ENCODE measurements at places on chromosomes 3 and 15. TPM values are rescaled to one million over a fixed set of nuclear protein-coding genes. Genes with fewer than 3 reads are reported as not detected.

GRCh38 chr15:29890336-29891095 lies 68.2 kb upstream of the TJP1 start:
- no peak for DNase-seq

GRCh38 chr3:112688085-112688769 lies 47.3 kb upstream of the CCDC80 start:
- DNase-seq = no peak

DNA sequence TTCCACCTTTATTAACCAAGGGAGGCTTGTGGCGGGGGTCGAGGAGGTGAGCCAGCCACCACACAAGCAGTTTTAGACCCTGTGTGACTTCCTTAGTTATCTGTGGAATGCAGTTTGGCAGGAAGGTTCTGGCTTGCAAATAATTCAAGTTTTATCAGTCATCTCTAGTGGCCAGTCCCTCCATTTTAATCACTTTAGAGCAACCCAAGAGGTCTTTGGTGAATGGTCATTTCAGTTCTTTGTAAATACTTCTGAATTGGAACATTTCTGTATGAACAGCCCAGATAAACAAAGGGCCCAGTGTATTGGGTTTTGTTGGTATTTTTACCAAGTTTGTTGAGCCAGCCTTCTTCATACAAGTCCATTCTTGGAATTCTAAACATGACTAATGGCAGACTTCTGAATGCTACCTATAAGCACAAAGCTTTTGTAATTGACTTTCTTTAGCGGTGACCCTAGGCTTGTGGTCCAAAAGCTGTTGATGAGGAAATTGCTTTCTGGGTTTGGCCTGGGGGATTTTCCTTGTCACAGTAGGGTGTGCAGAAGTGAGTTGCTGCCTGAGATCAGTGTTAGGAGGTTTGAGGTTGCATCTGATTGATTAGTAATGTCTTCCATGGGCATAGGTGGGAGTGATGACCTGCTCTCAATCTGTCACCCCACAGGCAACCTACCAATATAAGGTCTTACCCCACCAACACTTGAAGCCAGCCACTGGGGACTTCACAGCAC lies 193.3 kb upstream of the TOPAZ1 start:
- no peak for DNase-seq

- DNase-seq = no peak
Observed at GRCh38 chr3:171967137-171967783, 72.1 kb upstream of the FNDC3B start.

GRCh38 chr3:3392946-3393345 lies 213.5 kb upstream of the CRBN start:
- DNase-seq = no peak

DNA sequence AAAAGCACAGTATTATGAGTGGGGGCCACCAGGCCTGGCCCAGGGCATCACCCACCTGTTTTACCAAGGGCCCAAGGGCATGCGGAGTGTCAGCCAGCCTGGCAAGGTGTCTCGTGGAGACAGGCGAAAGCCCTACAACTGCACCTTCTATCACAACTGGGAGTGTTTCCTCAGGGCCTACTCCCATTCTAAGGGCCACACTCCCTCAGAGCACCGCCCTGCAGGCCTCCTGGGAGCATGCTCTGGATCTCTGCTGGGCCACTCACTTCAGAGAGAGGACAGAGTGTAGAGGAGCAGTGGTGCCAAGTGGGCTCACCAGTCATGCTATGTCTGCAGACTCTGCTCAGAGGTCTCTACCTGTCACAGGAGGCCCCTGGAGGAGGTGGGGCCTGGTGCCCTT lies 21.2 kb upstream of the CLK3 start:
- DNase-seq = no peak

DNA sequence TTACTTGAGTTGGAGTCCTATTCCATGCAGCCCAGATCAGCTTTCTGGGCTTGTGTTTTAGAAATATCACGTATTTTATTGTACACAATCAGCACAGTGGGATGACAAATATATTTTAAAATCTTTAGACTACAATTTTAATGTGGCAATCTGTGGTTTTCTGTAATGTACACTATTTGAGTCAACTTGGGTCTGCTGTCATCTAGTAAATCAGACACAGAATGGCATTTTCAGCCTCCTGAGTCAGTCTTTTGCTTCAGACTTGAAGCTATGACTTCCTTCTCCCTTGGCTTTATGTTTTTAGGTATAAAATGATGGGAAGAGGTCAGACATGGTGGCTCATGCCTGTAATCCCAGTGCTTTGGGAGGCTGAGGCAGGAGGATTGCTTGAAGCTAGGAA lies 232.1 kb downstream of the NECTIN3 start:
- DNase-seq = no peak

- no peak for DNase-seq
Observed at GRCh38 chr15:92677999-92678398, 22.4 kb upstream of the FAM174B start.

PLA2G4E gene
- total RNA-seq = not detected

ACKR4 gene
- 12.8 TPM for total RNA-seq

- no peak for DNase-seq
Observed at GRCh38 chr15:60758961-60759729, 280.2 kb upstream of the ICE2 start.

DNA sequence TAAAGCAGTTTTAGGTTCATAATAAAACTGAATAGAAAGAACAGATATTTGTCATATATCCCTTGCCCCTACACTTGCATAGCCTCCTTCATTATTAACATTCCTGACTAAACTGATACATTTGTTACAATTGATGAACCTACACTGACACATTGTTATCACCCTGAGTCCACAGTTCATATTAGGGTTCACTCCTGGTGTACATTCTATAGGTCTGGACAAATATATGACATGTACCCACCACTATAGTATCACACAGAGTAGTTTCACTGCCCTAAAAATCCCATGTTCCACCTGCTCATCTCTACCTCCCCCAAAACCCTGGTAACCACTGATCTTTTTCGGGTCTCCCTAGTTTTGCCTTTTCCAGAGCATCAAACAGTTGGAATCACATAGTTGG lies 13.8 kb downstream of the DCBLD2 start:
- no peak for DNase-seq

DNA sequence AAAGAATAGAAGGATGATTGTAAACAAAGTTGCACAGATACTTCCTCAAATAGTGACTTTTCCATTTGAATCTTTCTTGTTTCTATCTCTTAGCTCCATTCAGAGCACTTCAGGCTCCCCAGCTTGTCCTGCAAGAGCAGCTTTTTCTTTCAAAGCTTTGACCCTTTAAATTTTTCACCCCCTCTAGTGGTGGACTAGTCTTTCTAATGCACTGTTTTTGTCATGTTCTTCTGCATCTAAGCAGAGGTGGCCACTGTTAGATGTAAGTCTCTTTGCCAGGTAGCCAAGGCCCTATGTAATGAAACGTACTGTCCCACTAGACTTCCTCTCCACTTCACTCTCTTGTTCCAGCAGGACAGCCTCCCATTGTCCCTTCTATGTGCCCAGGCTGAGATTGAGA lies 74.0 kb upstream of the MANF start:
- no peak for DNase-seq

XYLB gene
- total RNA-seq = 0.43 TPM

ISL2 gene
- not detected for total RNA-seq

DNA sequence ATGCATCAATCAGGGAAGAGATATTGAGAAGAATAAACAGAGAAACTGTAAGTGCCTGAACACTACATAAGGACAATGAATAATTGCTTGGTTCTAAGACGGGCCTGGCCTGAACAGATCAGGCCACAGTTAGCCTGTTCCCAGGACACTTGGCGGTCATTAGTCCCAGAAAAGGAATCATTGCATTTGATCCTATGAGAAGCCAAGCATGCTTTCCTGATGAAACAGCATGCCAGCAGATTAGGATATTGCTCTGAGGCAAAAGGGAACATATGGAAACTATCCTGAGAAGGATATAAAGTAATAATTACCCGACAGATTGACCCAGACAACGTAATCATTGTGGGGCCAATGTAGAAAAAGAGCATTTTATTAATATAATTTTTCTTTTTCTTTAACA lies 51.9 kb downstream of the STRIT1 start:
- DNase-seq = no peak

IL5RA gene
- not detected for total RNA-seq

C3orf70 gene
- 16.5 TPM for total RNA-seq

DNA sequence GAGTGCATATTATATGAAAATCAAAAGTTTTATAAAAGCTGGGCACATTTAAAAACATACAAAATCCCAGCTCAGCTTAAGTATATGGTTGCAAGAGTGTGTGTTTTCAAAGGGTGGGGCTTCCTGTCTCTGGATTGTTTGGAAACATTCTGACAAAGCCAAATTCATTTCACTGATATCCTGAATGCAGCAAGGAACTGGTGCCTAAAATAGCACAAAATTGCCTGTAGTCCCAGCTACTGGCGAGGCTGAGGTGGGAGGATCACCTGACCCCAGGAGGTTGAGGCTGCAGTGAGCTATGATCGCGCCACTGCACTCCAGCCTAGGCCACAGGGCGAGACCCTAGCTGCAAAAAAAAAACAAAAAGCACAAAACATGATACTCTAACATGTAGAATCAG lies 13.0 kb upstream of the TJP1 start:
- DNase-seq = no peak

EFCC1 gene
- total RNA-seq = 3.6 TPM

DNA sequence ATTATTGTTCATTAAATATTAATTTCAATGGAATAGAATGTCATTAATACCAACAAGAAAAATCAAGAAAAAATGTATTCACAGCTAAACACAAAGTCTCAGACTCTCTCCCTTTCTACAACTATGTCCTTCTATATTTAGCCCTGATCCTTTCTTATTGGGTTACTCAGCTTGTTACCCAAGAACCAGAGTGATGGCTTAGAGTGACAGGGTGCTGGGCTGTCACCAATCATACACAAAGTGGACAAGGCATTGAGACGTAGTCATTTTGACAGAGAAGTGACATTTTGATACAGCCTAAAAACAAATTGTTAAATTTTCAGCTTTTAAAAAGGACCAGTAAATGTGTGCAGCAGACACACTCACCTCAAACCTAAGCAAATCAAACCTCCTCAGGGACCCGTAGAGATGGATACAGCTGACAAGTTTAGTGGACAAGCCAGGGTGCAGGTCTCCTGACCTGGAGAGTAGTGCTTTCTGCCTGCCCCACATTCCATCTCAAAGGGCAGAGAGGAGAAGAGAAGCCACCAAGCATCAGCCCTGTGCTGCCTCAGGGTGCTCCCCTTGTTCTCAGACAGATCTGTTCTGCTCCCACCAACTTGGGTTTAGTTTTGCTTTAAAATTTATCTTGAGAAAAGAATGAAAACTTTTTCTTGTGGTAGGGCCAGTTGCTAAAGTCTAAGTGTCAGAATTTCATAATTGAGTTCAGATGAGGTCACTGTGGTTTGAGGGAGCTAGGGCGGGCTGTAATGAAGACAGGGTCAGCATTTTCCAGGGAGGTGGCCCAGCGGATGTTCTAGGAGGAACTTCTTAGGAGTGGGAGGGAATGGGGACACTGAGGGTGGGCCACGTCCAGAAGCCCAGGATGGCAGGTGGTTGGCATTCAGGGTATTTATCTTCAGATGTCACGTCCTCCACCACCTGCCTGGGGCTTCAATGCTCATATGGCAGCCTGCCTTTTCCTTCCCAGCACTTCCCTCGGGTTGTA lies 136.5 kb upstream of the TBL1XR1 start:
- peak; percentile 72 for DNase-seq

PLCB2 gene
- total RNA-seq = 6.9 TPM

GRCh38 chr3:125189378-125190165 lies 23.0 kb downstream of the SLC12A8 start:
- no peak for DNase-seq

PROS1 gene
- total RNA-seq = 44.2 TPM

DNA sequence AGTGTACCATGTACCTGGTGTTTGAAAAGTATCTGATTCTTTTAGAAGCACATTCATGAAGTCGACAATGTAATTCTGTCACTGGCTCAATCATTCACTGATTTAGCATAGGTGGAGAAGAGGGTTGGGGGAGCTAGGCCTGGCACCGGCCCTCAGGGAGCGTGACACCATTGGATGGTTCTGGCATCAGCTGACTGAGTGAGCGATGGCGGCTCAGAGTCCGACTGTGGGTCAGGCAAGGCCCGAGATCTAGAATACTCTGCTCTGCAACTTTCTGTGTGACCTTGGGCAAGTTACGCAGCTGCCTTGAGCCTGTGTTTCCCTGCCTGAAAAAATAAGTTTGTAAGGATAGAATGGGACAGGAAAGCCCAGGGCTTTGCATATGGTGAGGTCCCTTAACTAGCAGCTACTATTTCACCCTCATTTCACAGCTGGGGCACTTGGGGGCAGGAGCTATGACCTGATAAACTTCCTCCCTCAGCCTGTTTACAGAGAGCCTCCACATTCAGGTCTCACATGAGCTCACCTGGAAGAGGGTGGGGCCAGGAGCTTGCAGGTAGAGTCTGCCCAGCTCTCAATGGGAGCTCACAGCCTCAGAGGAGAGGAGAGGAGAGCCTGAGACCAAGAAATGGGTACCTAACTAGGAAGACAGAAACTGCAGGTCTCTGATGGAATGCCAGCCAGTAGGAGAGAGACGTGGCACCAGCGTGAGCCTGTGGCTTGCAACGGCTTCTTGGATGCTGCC lies 153.7 kb upstream of the TLE3 start:
- no peak for DNase-seq

- DNase-seq = no peak
Observed at GRCh38 chr15:57118013-57118799, 199.8 kb downstream of the TCF12 start.

- DNase-seq = no peak
Observed at GRCh38 chr3:32310336-32310735, 71.9 kb downstream of the CMTM8 start.

DNA sequence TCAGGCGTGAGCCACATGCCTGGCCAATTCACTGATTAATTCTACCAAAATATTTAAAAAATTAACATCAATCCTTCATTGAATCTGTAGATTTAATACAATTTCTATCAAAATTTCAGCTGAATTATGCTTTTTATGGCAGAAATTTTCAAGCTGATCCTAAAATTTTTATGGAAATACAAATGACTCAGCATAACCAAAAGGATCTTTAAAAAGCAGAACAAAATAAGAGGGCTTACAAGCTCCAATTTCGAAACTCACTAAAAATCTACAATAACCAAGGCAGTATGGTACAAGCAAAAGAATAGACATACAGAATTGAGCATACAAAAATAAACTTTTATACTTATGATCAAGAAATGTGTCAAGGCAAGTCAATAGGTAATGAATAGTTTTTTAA lies 180.4 kb upstream of the CTNNB1 start:
- DNase-seq = no peak

- no peak for DNase-seq
Observed at GRCh38 chr3:127108796-127109195, 84.1 kb upstream of the PRR23E start.

- no peak for DNase-seq
Observed at GRCh38 chr15:57158589-57158988, 217.7 kb upstream of the CGNL1 start.

GRCh38 chr15:94352636-94353487 lies 121.5 kb downstream of the MCTP2 start:
- DNase-seq = no peak

DNA sequence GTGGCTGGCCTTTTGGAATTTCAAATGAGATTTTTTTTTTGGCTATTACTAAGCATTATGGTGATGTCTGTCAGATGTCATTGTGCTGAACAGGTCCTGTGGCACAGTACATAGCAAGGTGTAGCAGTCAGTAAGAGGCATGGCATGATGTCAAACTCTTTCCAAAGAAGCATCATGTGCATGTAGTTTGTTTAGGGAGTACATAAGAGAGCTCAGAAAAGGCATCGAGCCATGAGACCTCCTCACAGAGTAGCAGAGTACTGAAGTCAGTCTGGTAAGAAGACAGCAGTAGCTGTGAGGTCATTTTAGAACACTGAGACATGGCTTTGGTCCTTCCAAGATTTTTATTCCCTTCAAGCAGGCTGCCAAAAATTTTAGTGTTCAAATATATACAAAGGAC lies 134.9 kb upstream of the SPRED1 start:
- DNase-seq = no peak

CCDC13 gene
- total RNA-seq = 2.1 TPM

Measured in ascending aorta (tissue), 2 donors.